Activated CD4-positive, alpha-beta T cell treated with anti-CD3 and anti-CD28 coated beads, Interleukin-2, amount 50 U/mL, for 24 hours (primary cell): ENCODE measurements at places on chromosomes 3 and 15.

- DNase-seq, result no peak
Measured at GRCh38 chr3:37630441-37630840, 231.2 kb upstream of the CTDSPL start.

DNA sequence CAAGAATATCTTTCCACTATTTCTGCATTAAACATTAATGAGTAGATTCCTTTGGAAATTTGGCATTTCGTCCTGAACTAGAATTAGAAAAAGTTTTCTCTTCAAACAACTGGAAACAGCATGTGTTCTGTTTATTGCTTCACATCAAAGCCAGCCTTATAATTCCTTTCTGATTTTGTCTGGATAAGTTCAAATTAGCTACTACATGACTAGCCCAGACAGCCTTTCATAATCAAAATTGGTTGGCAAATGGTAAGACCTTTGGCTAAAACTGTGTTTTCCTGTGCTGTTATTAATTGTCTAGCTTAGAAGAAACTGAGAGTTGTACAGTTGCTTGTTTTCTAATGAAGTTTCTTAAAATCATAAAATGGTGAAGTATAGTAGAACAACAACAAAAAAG lies 52.7 kb upstream of the P3H2 start:
- no peak for DNase-seq

DNA sequence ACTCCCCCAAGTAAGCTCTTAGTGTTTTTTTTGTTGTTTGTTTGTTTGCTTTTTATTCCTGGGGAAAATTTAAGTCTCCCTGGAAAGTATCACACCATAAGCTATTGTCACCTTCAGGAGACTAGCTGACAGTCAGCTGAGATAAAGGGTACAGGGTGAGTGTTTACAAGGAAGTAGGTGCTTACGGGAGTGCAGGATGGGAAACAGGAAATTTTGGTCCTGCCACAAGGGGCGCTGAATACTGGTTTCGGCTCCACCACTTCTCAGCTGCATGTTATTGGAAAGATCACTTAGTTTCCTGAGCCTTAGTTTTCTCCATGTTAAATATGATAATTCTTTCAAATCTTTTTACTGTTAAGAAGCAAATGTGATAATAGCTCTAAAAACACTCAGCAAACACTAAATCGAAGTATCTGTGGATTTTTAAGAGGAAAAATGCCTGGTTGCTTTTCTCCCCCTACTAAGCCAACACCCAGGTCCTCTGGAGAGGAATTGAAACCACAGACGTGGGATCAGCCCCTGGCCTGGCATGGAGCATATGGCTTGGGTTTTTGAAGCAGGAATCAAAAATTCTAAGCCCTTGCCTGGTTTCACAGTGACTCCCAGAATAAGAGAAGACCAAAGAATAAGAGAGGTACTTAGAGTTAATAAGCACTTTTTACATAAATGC lies 90.7 kb downstream of the SCN11A start:
- DNase-seq, result no peak

- no peak for DNase-seq
Measured at GRCh38 chr15:59406446-59406845, 31.5 kb upstream of the FAM81A start.

DNA sequence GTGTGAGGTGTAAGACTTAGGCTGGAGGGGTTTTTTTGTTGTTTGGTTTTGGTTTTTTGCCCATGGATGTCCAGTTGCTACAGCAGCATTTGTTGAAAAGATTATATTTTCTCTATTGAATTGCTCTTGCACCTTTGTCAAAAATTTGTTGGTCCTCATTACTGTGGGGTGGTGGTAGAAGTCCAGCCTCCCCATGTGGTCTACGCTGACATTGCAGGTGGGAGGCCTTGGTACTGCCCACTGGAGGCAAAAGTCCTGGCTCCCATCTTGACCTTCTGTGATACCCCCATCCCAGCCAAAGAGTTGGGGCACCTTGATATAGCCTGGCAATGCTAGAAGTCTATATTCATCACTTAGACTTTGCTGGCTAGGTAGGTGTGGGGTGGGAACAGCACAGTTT lies 5.4 kb upstream of the RAB6B start:
- DNase-seq, result no peak

- no peak for DNase-seq
Measured at GRCh38 chr3:197545101-197545500, 10.7 kb downstream of the BDH1 start.

DNA sequence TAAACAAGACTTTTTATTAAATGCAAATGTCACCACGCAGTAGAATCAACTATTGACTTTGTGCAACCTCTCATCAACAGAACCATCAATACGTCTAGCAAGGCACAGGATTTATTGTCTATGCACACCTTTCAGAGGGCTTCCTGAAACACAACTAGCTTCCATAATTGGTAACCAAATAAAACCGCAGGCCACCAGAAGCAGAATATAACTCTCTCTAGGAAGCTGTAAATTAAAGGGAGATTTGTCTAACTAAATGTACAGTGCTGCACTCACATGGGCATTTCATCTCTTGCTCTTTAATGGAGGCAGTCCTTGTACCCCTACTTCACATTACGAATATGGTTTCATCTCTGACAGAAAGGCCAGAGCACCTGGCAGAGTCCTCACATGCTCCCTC lies 93.0 kb downstream of the FHIT start:
- no peak for DNase-seq

DNA sequence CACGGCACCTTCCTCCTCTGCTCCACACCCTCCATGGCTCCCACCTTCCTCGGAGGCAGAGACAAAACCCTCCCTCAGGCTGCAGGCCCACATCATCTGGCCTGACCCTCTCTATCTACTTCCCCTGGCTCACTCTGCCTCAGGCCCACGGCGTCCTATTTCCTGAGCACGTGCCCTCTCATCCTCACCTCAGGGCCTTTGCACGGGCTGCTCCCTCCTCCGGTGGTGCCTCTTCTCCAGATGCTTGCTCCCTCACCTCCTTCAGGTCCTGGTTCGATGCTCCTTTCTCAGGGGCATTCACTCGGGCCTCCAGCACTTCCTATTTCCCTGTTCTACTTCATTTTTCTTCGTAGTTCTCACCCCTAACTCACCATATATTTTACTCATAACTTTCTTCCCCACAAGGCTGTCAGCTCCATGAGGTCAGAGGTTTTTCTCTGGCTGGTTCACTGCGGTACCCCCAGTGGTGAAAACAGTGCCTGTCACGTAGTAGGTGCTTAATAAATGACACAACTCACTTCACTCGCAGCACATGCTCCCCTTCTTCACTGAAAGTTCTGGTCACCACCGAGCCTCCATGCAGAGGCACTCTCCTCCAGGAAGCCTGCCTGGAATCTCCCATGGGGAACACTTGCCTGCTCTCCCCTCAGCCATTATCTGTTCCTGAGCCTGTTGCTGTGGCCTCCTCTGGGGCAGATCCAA lies 130.7 kb downstream of the WNT7A start:
- no peak for DNase-seq

GRCh38 chr3:87797872-87798566 lies 260.8 kb downstream of the CGGBP1 start:
- DNase-seq, result no peak

GRCh38 chr3:138206196-138206595 lies 19.1 kb downstream of the ARMC8 start:
- no peak for DNase-seq

- DNase-seq, result no peak
Measured at GRCh38 chr15:92158426-92158825, 235.3 kb upstream of the ST8SIA2 start.

GRCh38 chr3:159829539-159830227 lies 159.0 kb upstream of the IL12A start:
- DNase-seq, result no peak

DNA sequence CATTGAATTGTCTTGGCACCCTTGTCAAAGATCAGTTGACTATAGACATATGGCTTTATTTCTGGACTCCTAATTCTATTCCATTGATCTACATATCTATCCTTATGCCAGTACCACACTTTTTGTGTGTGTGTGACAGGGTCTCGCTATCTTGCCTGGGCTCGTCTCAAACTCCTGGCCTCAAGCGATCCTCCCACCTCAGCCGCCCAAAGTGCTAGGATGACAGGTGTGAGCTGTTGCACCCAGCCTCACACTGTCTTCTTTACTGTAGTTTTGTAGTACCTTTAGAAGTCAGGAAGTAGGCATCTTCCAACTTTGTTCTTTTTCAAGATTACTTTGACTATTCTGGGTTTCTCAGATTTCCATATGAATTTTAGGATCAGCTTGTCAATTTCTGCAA lies 24.3 kb downstream of the CDAN1 start:
- no peak for DNase-seq

GRCh38 chr3:189630767-189631372 lies 319 bp upstream of the TP63 start:
- no peak for DNase-seq

DNA sequence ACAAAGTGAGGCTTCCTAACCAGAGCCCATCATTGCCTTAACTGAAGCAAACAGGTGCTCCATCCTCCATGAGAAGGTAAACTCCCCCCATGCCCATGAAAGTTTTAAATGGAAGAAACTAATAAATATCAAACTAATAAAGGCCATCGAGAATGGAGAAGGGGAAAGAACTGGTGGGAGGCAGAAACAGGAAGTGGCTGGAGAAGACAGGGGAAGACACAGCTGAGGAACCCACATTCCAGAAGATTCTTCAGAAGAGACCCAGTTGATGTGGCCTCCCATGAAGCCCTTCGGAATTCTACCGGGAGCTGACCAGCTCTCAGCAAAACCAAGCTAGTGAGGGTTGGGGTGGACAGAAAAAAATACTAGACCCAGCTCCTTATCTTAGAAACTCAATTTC lies 41.6 kb downstream of the SH3BP5 start:
- DNase-seq, result no peak

- no peak for DNase-seq
Measured at GRCh38 chr3:72448858-72449257, 399.4 kb downstream of the SHQ1 start.

GRCh38 chr3:156682963-156683362 lies 8.6 kb downstream of the TIPARP start:
- DNase-seq, result no peak
